ENCODE measurements at places on chromosomes 7 and 10.

DNA sequence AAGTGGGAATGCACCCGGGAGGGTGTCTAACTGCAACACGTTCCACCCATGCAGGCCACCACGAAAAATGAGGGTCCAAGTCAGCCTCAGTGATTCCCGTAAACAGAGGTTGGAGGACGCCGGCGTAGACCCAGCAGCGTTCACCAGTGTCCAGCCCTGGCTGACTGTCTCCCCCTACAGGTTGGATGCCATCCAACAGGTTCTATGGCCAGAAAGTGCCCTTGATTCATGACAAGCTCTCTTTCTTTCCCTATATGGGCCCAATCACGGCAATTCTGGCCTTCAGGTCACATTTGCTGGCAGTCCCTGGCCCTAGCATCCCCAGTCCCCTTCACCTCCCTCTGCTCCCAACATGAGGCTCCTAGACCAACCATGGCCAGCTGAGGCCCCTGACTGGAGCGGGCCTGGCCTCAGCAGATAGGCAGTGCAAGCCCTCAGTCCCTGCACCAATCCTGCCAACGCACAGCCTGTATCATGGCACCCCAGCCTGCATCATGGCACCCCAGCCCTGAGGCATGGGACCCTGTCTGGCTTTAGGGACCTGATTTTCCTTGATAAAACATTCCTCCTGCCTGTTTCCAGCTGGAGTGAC lies 227.4 kb downstream of the GRID1 start:
- DNase-seq = peak; percentile 54

DNA sequence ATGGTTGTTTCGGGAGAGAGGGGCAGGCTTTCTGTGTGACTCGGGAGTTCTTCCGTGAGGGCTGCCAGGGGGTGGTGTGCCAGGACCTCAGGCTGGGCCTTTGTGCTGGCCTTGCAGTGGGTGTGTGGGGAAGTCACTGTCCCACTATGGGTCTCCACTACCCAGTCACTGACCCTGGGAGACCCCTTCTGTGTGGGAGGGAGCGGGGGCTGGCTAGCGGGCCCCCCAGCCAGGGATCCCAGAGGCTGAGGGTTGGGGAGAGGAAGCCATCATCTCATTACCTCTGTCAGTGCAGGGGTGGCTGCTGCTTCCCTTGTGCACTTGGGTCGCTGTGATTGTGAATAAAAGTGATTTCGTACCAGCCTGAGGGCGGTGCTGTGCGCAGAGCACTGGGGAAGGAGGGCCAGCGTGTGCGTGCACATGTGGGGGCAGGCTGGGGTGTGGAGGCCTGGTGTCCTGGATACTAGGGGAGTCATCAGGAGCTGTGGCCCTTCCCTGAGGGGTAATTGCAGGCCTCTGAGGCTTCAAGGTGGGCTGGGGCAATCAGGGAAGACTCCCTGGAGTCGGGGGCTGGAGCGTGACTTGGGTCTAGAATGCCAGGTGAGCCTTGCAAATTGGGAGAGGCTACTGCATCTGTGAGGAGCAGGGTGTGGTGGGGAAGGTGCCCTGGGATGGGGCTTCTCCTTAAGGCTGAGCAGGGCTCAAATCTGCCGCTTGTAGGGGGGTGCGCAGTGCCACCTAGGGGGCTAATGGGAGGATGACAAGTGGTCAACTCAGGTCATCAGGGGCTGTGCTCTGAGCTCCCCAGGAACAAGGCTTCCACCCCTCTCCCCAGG lies 98.9 kb downstream of the NEURL1 start:
- peak; percentile 79 for DNase-seq

GRCh38 chr10:116470071-116470470 lies 42.4 kb downstream of the PNLIPRP3 start:
- DNase-seq = no peak

GRCh38 chr10:124236816-124237215 lies 143.4 kb upstream of the CHST15 start:
- DNase-seq = no peak

DNA sequence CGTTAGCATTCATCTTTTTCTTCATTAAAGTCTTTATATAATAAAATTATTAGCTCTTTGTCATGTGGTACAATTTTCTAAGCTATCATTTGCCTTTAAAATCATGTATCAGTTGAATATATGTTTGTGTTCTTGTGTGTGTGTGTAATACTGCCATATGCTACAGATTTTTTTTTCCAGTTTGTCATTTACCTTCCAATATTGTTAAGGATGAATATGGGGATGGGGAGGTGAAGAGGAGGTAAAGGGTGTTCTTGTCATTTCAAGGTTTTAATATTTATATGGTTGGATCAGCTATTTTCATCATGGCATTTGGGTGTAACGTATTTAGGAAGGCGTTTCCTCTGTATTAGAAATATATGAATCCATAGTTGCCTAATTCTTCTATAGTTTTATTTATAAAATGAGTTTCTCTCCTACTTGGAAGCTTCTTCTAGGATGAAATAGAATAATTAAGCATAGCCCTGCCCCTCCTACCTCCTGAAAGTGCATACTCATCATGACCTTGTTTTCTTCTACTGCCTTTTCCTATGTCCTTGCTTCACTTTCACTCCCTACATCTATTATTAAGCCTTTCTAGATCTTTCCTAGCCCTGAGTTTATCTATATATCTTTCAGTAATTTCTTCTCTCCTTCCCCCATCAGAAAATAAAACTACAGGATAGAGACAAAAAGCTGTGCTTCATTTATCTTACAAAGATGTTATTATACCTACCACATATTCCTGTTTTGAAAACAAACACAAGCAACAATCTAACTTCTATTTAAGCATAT lies 25.1 kb downstream of the RAB18 start:
- DNase-seq = no peak

DNA sequence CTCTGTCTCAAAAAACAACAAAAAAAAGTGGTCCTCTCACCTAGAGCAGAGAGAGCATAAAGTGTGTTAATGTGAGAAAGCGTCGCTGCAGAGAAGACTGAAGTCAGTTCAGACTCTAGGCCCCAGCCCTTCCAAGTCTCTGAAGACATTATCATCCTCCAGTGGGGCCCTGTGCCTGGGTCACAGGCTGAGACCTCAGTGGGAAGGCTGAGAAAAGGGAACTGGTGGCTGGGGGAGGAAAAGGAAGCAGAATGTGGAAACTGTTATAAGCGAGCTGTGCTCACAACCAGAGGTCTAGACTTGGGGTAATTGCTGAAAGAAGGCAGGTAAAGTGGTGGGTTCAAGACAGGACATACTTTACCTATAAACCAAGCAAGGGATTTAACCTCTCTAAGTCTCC lies 4.9 kb upstream of the RRP12 start:
- no peak for DNase-seq

GRCh38 chr7:141115965-141116364 lies 42.1 kb downstream of the TMEM178B start:
- no peak for DNase-seq

DNA sequence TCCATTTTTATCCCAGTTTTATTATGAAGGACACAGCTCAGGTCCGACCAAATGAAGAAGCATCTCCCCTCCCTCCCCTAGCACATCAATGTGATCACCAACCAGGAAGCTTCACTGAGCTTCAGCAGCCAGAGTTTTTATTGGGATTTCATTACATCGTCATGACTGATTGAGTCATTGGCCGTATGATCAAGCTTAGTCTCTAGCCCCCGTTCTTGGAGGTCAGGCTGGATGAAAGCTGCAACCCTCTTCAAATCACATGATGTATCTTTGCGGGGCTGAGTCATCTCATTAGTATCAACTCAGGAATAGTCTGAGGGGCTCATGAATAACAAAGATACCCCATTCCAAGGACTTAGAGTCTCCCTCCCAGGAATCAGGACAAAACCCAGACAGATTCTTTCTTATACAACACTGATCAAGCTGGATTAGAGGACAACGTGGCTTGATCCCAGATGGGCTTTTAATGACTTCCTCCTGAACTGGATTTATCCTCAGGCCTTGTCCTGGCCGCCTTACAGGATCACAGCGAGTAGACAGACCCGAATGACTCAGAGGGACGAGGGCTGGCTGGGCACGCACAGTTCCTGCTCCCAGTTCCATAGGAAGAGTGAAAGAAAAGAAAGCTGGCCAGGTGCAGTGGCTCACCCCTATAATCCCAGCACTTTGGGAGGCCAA lies 14.5 kb downstream of the LIMK1 start:
- DNase-seq = no peak

DNA sequence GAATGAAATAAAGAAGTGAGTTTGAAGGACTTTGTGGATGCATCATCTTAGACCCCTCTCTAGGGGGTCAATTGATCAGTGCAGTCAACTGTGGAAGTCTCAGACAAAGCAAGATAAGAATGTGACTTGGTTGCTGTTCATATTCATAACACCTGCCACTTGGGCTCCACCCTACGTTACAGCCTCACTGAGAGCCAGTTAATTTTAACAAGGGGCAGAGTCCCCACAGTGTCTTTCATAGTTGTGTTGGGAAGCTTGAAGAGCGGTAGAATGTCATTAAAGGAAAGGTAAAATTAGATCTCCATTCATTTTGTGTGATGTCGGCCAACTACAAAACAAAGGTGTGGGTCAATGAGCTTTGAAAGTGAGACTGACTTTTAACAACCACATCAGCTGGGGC lies 442.1 kb upstream of the C7orf33 start:
- no peak for DNase-seq

GRCh38 chr10:30114881-30115625 lies 55.7 kb upstream of the JCAD start:
- no peak for DNase-seq

- DNase-seq = peak; percentile 97
These were observed at the start of gene SLC35B4 for GRCh38 chr7:134316539-134317344. SLC35B4 (minus strand) TSS chr7:134316930; CDS start chr7:134316751, 179 bp downstream.

DNA sequence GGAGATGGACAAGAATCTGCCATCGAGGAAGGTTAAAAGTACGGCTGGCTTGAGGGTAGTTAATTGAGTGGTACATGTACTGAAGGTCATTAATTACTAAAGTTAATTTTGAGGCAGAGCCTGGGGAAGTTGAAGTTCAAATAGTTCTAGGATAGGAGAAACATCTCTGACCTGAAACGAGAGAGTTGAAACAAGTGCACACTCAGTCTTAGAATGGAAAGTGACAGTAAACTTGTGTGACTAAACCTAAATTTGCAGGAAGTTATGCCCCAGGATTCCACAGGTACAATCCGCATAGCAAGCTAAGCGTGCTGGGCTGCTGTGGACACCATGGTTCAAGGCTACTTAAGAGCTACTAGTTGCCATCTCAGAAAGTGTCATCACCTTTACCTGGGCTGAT lies 209.9 kb downstream of the CHCHD3 start:
- no peak for DNase-seq

Data from glutamatergic neuron (in vitro differentiated cells).